ENCODE measurements at places on chromosomes 1 and 21.

- no peak for DNase-seq
These were observed 1384.1 kb upstream of the B3GALT2 start for GRCh38 chr1:194570476-194570875.

GRCh38 chr1:31422505-31423319, 9.7 kb downstream of the SERINC2 start:
- DNase-seq: peak; percentile 88

DNA sequence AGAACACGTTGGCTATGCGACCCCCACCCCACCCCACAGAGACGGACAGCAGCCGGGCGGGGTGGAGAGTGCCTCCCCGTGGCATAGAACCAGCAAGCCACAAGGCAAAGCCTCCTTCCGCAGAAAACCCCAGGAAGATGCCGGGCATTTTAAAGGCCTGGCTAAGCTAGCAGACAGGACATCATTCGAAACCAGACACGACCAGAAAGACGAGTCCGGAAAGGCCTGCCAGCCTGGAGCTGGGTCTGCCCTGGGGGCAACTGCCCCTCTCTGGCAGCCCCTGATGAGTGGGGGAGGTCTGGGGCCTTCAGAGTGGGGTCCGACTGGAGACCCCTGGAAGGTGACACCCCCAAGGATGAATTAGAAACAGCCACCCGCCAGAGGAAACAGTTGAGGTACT, 8.5 kb downstream of the FTCD start:
- DNase-seq: no peak

GRCh38 chr21:37921091-37921490, 4.8 kb upstream of the KCNJ6 start:
- DNase-seq: no peak

DNA sequence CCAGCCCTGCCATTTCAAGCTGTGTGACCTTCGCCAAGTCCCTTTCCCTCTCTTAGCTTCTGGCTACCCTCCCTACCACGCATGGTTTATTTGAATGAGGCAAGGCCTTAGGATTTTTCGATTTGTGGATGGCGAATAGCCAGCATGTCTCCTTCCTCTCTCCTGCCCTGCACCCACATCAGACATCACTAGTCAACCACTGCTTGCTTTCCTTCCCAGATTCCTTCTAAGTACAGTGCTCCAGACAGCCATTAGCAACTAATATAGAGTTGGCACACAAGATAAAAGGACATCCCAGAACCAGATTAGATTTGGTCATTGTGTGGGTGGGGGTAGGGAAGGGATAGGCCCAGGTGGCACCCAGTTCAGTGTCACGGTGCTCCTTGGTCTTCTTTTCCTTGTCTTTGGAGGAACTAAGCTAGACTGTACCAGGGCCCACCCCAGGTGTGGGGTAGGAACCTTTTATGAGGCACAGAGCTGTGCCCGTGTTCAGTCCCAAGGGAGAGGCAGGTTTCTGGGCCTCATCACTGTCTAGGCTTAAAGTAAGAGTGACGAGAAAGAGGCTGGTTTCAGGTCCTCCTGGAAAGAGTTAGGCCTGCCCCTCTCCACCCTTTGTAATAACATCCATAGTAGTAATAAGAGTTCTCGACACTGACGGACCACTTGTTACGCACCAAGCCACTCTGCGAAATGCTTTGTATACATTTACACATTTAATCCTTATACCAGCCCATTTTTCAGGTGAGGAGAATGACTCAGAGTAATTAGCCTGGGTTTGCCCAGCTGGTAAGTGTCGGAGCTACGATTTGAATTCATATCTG, 8.6 kb downstream of the ALPL start:
- no peak for DNase-seq

- no peak for DNase-seq
These were observed 92.5 kb downstream of the NOS1AP start for GRCh38 chr1:162161916-162162550.

- DNase-seq: no peak
These were observed 779 bp downstream of the BEND5 start for GRCh38 chr1:48775831-48776392.

- DNase-seq: no peak
These were observed 51.7 kb downstream of the PAX7 start for GRCh38 chr1:18682375-18682774.

DNA sequence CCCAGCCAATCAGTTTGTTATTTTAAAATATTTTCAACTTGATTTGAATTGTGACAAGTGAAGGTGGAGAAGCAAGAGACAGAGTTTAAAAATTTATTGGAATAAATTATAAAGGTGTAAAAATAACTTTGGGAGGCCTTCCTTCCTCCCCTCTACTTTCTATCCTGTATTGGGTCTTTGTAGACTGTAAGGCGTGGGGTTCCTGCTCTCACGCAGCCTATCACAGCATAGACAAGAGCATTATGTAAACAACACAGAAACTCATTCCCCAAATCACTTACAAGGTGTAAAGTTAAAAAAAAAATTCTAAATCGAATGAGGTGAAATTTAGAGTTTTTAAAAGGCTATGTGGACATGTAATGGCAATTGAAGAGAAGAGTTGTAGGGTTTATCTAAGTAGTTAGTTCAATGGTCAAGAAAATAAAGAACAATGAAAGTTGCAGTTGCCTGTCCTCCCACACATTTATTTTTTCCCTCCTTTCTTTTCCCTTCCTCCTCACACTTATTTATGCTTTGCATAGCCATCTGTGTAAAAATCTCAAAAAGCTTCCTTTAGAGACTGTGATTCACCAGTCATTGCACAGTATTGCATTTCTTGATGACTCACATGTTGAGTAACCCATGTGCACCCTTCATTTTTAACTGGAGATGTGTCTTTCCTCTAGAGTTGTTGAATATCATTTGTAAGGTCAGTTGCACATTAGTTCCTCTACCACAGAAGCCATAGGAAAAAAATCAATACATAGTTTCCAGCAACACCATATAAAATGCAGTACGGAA, 242.2 kb downstream of the PTPRC start:
- no peak for DNase-seq

DNA sequence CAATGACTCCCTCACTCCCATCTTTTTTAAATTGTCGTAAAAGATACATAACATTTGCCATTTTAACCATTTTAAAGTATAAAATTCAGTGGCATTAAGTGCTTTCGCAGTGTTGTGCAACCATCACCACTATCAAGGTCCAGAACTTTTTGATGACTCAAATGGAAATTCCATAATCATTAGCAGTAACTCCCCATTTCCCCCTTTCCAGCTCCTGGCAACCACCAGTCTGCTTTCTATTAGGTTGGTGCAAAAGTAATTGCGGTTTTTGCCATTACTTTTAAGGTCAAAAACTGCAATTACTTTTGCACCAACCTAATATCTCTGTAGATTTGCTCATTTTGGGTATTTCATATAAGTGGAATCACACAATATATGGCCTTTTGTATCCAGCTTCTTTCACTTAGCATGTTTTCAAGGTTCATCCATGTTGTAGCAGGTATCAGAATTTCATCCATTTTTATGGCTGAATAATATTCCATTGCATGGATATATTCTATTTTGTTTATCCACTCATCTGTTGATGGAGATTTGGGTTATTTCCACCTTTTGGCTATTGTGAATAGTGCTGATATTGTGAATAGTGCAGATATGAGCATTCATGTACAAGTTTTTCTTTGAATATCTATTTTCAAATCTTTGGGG, 159.7 kb downstream of the HIVEP3 start:
- DNase-seq: no peak

DNA sequence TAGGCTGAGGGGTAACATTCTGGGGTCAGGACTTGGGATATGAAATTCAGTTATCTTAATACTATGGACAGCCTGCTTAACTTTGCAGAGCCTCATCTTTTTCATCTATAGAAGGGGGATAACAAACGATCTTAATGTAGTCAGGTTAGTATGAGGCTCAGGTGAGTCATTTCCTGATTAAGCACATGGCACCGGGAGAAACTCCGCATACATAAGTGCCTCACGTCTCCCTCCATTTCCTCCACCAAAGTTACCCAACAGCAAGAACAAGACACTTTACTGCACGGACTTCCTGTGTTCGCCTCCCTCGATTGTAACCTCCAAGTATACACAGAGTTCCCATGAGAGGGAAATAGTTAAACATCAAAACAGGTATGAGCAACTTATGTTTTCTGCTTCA, 112.7 kb upstream of the COA6 start:
- no peak for DNase-seq

All from iPS-NIHi11 (cell line).